Activated naive CD4-positive, alpha-beta T cell (primary cell): ENCODE measurements at places on chromosomes 1 and 21.

DNA sequence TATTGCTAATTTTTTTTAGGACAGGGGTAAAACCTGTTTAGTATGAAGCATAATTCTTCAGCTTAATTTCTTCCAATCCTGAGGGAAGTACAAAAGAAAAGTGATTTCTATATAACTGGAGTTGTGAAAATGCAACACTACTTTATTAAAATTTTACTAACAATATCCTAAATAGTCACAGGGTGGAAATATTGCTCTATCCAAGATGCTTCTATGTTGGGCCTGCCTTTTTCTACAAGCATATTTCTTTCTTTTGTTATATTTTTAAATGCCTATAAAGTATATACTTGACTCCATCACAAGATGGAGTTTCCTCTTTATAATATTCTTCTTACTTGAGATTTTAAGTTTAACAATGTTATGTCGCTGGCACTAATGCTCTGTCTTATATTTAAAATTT lies 37.9 kb downstream of the DTL start:
- DNase-seq: no peak

GRCh38 chr1:25562101-25562927 lies 18.9 kb downstream of the LDLRAP1 start:
- peak; percentile 78 for DNase-seq

DNA sequence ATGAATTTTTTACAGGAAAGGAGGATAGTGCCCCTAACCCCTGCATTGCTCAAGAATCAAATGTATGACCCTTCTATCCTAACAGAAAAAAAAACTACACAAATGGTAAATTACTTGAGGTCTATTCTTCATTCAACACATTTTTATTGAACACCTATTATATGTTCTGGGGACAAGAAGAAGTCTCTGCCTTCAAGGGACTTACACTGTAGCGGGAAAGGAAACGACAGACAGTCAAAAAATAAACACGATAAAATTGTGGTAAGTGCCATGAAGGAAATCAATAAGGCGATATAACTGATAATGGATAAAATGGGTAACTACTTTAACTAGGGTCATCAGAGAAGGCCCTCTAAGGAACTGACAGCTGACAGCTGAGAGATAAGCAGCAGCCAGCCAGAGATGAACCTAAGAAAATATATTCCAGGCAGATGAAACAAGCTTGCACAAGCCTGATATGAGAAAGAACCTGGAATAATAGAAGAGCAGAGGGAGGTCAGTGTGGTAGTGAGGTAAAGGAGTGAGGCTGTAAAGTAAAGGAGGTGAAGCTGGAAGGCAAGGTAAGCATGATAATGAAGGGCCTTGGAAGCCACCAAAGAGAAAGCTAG lies 66.4 kb downstream of the PHTF1 start:
- no peak for DNase-seq

GRCh38 chr1:234687011-234687410 lies 77.0 kb upstream of the IRF2BP2 start:
- no peak for DNase-seq

GRCh38 chr21:39775816-39776215 lies 30.8 kb downstream of the IGSF5 start:
- DNase-seq: no peak

GRCh38 chr1:14363707-14364413 lies 234.6 kb upstream of the KAZN start:
- no peak for DNase-seq

- no peak for DNase-seq
These were observed 1.5 kb downstream of the PTGFRN start for GRCh38 chr1:116911188-116911553.
